ENCODE measurements at places on chromosomes 12 and 14.

DNA sequence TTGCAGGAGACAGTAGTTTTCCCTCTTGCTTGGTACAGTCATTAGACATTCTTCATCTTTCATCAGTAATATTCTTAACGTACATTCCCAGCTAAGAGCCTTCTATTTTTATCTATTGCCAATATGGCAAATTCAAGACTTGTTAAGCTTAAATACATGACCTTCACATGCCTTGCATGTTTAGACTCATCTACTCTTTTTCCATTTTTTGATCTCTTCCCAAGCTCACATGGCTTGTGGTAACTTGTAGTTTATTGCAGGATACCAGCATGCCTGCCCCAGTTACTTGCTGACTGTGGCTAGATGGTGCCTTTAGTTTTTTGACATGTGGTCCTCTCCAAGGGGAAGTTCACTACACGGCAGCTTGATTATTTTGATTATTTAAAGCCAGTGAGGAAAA is 729.0 kb downstream of the SLC6A15 start:
- no peak overlapping the region for H3K27ac ChIP-seq
- no peak overlapping the region for H3K4me3 ChIP-seq
- no peak for DNase-seq
- no peaks in the 10 kb centered on the region for H3K36me3 ChIP-seq
- H3K4me1 ChIP-seq, result no peaks in the 10 kb centered on the region
- no peaks in the 10 kb centered on the region for H3K27me3 ChIP-seq

- H3K4me3 ChIP-seq, result no peak overlapping the region
- no peaks in the 10 kb centered on the region for H3K27me3 ChIP-seq
- no peak overlapping the region for H3K27ac ChIP-seq
- no peaks in the 10 kb centered on the region for H3K4me1 ChIP-seq
- no peaks in the 10 kb centered on the region for H3K36me3 ChIP-seq
- DNase-seq, result no peak
These were observed 5.5 kb downstream of the IFI27L2 start for GRCh38 chr14:94123868-94124267.

DNA sequence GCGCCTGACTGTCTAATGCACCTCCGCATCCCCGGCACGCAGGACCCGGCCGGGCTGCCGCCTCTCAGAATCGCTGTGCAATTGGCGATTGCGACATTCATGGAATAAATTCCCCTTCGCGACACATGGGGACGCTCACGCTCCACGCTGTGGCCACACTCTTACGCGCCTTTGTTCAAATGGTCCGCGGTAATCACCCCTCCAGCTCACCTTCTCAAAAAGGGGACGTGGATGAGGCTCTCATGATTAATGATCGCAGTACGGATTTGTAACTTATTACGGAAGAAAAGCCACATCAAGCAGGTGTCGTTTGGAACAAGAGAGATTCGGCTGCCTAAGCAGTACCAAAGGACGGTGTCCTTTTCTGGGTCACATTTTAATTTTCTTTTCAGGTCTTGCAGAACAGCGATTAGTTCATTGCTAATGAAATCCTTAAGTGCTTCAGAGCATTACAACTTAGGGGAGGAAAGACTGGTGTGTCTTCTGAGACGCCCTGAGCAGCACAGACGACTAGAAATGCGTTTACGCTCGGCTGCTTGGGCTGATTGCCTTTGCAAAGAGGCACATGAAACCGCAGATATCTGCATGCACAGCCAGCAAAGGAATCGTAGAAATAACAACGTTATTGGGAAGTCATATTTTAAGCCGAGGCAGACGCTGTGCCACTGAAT is 37.3 kb upstream of the ADGRD1 start:
- no peaks in the 10 kb centered on the region for H3K4me1 ChIP-seq
- H3K36me3 ChIP-seq, result no peaks in the 10 kb centered on the region
- peak overlapping the region; percentile 30 for H3K4me3 ChIP-seq
- no peak overlapping the region for H3K27ac ChIP-seq
- H3K27me3 ChIP-seq, result peaks cover 4% of the 10 kb centered on the region

- no peak for DNase-seq
- no peak overlapping the region for H3K4me3 ChIP-seq
- peaks cover 8% of the 10 kb centered on the region for H3K27me3 ChIP-seq
- no peaks in the 10 kb centered on the region for H3K36me3 ChIP-seq
- H3K27ac ChIP-seq, result no peak overlapping the region
- H3K4me1 ChIP-seq, result no peaks in the 10 kb centered on the region
These were observed 15.9 kb upstream of the DHRS2 start for GRCh38 chr14:23620177-23620702.

DNA sequence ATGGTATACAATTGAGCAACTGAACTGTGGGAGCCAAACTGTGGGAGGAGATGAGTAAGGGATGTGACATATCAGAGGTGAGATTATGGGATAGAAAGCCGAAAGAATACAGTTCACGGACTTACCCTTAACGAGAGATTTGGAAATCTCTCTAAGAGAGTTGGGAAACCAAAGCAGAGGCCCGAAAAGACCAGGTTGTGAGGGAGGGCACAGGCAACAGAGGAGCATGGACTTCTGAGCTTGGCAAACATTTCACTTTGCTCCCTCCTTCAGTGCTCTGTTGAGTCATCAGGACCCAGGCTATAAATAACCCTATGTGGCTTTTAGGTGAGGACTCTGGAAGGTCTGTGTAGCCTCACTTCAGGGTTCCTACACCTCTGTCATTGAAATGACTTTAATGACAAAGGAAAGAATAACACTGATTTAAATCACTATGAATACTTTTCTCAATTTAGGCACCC is 120.6 kb downstream of the TGFB3 start:
- H3K4me3 ChIP-seq, result no peak overlapping the region
- H3K36me3 ChIP-seq, result no peaks in the 10 kb centered on the region
- no peak for DNase-seq
- H3K27me3 ChIP-seq, result no peaks in the 10 kb centered on the region
- peaks cover 6% of the 10 kb centered on the region for H3K4me1 ChIP-seq
